ENCODE measurements at places on chromosomes 3 and 15.

- no peak for DNase-seq
These were observed 40.0 kb upstream of the TUSC7 start for GRCh38 chr3:116669576-116669975.

DNA sequence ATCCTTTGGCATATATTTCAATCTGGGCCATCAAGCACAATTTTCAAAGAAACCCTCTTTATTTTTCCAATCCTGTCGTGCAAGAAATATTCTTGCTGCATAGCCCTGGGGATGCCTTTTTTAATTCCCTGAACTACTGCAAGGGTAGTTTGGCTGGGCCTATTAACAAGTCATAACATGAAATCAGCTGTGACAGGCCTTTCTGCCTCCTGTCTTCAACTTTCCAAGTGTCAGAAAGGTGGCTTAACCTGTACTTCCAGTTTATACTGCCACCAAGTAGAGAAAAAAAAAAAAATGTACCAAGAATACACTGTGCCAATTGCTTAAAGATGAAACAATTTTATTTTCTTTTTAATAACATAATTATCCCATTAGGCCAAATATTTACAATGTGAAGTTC lies 32.4 kb upstream of the SPPL2A start:
- no peak for DNase-seq

GRCh38 chr15:92324101-92324963 lies 69.3 kb upstream of the ST8SIA2 start:
- DNase-seq = no peak

GRCh38 chr15:64651601-64652191 lies 123.7 kb downstream of the RBPMS2 start:
- no peak for DNase-seq

DNA sequence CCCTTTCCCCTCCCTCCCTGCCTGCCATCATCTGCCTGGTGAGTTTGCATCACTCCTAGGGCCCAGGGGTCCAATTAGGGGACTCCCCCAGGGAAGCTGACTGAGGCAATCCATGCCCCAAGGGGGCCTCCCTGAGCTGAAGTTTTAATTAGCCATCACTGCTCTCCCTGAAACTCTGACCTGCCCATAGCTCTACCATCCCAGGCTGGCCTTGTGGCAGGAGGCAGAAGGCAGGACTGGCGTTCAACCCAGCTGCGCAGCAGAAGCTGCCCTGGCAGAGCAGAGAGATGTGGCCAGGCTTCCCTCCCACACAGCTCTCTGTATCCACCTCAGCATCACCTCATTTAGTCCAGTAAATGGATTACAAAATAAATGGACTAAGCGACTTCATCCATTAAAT lies 7.7 kb upstream of the C15orf39 start:
- DNase-seq = no peak

DNA sequence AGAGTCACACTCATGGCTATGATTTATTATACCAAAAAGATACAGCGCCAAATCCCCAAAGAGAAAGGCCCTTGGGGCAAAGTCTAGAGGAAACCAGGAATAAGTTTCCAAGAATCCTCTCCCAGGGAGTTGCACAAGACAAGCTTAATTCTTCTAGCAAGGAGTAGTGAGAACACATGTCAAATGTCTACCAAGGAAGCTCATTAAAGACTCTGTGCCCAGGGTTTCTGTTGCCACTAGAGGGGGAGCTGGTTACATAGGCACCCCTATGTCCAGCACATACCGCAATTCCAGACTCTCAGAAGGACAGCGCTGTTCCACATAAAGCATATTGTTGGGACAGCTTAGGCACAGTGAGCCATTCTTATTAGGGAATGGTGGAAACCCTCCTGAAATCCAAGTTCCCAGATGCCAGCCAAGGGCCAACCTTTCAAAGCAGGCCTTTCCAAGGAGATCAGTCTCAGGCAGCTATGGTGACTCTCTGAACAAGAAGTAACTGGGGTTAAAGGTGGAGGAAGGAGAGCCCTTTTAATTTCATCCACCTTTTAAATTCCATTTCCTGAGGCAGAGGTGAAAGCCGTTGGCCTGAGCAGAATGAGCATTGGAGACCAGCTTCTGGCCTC lies 194.2 kb downstream of the UACA start:
- DNase-seq = no peak

GRCh38 chr15:49155834-49156627 lies 632 bp upstream of the COPS2 start:
- DNase-seq = no peak

DNA sequence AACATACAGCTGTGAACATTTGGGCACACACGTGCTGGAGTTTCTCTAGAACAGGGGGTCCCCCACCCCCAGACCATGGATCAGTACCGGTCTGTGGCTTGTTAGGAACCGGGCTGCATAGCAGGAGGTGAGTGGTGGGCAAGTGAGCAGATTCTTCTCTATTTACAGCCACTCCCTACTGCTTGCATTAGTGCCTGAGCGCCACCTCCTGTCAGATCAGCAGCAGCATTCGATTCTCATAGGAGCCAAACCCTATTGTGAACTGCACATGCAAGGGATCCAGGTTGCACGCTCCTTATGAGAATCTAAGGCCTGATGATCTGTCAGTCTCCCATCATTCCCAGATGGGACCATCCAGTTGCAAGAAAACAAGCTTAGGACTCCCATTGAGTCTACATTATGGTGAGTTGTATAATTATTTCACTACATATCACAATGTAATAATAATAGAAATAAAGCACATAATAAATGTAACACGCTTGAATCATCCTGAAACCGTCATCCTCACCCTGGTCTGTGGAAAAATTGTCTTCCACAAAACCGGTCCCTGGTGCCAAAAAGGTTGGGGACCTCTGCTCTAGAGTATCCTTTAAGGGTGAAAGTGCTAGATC lies 25.8 kb downstream of the CHRM5 start:
- no peak for DNase-seq

GRCh38 chr3:170278627-170279026 lies 56.4 kb downstream of the PRKCI start:
- no peak for DNase-seq

DNA sequence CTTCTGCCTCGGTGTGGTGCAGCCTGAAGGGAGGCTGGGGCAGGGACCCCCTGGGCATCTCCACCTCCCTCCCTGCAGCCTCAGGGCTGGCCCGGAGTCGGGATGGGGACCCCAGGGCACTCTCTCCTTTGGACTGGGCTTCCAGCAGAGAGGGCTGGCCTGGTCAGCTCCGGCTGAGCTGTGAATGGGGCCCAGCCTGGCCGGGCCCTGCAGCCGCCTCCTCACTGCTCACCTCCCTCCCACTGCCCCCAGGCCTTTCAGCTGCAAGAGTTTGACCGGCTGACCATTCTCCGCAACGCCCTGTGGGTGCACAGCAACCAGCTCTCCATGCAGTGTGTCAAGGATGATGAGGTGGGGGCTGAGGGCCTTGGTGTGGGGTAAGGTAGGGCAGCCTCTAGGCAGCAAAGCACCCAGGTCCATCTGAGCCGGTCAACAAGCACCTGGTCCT lies 36.0 kb downstream of the PSTPIP1 start:
- no peak for DNase-seq

DNA sequence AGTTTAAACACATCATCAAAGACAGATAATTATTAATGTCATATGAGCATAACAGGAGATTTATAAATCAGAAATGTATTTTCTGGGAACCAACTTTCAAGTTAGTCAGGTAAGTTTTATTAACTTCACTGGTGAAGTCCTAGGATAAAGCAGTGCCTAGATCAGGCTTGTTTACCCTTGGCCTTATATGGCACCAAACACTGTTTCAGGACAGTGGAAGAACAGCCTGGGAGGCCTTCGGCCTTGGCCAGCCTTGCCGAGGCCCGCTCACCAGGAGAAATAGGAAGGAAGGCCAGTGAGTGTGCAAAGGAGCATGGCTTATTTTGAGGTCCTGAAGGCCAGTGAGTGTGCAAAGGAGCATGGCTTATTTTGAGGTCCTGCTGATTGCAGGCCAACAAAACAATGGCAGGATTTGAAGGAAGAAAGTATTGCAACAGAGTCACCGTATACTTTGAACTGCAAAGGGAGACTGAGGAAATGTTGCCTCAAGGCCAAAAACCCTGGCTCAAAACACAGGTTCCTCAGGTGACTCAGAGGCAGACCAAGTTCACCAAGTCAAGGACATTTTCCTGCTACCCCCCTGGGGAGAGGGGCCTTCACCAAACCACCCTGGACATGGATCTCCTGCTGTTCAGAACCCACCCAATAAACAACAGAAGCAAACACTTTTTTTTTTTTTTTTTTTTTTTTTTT lies 174.3 kb downstream of the TP63 start:
- no peak for DNase-seq

DNA sequence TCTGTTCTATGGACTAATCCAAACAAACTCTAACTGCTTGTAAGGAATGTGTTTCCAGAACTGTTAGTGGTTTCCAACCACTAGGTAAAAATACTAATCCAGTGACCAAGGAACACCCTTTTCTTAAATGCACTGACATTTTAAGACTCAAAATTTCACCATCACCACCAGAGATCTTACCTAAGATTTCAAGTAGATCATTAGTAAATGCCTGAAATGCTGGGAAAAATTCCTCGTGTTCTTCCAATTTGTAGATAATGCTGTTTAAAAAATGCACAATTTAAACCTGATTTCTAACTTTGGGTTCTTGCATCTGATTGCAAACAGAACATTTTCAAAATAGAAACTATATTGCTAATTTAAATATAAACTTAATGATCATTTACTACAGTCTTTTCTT lies 63.4 kb downstream of the ESYT3 start:
- DNase-seq = no peak

- no peak for DNase-seq
These were observed 62.9 kb upstream of the NR2E3 start for GRCh38 chr15:71747128-71748083.

DNA sequence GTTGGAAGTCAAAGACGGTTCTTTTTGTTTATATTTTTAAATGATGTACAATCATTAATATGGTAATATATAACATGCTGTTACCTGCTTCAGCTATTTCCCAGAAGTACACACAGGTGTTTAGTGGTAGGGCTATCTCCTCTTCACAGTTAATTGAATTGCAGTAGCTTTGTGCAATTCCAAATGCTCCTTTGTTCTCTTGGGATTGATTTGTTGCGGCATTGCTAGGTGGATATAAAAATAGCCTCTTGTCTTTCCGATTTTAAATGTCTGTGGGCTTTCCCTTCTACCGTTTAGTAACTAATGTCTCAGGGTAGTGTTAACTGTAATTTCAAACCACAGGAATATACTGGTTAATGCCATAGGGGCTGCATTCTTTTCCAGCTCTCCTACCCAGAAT lies 307.6 kb upstream of the SLITRK3 start:
- no peak for DNase-seq

GRCh38 chr3:29936766-29937165 lies 655.9 kb downstream of the RBMS3 start:
- no peak for DNase-seq

- no peak for DNase-seq
These were observed 192.1 kb downstream of the RORA start for GRCh38 chr15:61037031-61037430.

DNA sequence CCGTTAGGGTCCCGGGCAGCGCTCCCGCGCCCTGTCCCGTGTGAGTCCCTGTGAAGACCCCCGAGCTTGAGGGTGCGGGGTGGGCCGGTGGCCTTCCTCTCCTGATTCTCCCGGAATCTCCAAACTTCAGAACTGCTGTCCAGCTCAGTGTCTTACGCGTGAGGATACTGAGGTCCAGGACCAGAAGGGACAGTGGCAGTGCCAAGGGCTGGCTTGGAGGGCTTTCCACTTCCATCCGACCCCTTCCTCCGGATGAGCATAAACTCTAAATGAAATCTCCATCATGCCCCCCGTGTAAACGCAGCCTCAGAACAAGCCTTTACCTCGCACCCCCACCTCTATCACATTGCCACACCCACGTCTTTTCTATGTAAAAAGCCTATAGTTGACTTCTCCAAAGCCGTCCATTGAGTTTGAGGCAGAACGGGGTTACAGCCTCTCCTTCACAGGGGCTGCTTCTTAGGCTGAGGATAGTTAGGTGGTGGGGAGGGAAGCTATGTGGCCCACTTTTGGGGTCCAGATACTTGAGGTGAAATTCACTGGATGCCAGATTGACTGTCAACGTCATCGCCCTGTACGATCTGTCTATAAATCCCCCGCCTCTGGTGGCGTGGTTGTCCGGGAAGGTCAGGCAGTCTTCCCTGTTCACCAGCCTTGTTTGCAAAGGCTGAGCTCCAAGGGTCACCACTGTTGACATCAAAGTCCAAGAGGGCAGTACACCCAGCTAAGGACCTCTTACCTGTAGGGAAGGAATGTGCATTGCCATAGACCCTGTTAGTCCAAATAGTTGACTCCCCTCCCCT lies 1.1 kb downstream of the EDEM1 start:
- no peak for DNase-seq

- no peak for DNase-seq
These were observed 197.0 kb upstream of the KCNH8 start for GRCh38 chr3:18951333-18951732.

- DNase-seq = no peak
These were observed 25.5 kb downstream of the SEC62 start for GRCh38 chr3:169992156-169992555.

- no peak for DNase-seq
These were observed 95.8 kb downstream of the KCNAB1 start for GRCh38 chr3:156216216-156216615.

DNA sequence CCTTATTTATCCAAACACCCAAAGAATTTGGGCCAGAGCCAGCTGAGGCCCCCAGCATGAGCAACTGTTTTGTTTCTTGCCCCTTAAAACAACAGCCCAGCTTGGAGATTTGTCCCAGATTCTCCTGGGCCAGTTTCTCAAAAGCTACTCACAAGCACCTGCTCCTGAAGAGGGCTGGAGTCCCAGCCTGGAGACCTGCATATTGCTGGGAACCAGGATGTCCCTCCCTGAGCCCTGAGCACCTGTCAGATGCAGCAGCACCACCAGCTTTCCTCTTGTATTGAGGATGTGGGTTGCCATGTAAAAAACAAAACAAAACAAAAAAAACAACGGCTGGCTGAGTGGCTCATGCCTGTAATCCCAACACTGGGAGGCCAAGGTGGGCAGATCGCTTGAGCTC lies 7.0 kb upstream of the RFT1 start:
- DNase-seq = no peak

GRCh38 chr3:81433675-81434074 lies 327.8 kb downstream of the GBE1 start:
- DNase-seq = no peak

GRCh38 chr3:157280786-157281185 lies 120.8 kb upstream of the CCNL1 start:
- no peak for DNase-seq

GRCh38 chr15:75810874-75811498 lies 32.3 kb upstream of the UBE2Q2 start:
- DNase-seq = no peak

- DNase-seq = no peak
These were observed 8.1 kb upstream of the ADPRH start for GRCh38 chr3:119571230-119571629.

- no peak for DNase-seq
These were observed 516.7 kb downstream of the FOXP1 start for GRCh38 chr3:71066849-71067261.

- DNase-seq = no peak
These were observed 15.2 kb downstream of the EIF4E3 start for GRCh38 chr3:71709908-71710511.

- no peak for DNase-seq
These were observed 11.5 kb downstream of the ETFA start for GRCh38 chr15:76299786-76300185.
